Stimulated activated CD4-positive, alpha-beta T cell treated with anti-CD3 and anti-CD28 coated beads, Interleukin-12 subunit alpha, Interleukin-12 subunit beta, amount 100 ng/mL, for 4 hours (primary cell): ENCODE measurements at places on chromosomes 7 and 10.

GRCh38 chr7:128790315-128791041 is 1.3 kb upstream of the CCDC136 start:
- DNase-seq = no peak

GRCh38 chr10:22986771-22987542 is 59.1 kb downstream of the ARMC3 start:
- no peak for DNase-seq

DNA sequence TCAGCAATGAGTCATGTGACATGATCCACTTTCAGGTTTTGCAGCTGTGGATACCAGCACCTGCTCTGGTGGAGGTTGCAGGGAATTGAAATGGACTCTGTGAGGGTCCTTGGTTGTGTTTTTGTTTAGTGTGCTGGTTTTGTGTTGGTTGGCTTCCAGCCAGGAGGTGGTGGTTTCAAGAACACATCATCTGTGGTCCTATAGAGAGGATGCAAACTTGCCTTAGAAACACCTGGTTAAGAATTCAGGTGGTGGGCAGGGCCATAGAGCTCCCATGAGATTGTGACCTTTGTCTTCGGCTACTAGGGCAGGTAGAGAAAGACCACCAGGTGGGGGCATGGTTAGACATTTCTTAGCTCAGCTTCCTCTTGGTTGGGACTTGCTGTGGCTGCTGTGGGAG is 59.2 kb upstream of the CYP2C9 start:
- DNase-seq = no peak

DNA sequence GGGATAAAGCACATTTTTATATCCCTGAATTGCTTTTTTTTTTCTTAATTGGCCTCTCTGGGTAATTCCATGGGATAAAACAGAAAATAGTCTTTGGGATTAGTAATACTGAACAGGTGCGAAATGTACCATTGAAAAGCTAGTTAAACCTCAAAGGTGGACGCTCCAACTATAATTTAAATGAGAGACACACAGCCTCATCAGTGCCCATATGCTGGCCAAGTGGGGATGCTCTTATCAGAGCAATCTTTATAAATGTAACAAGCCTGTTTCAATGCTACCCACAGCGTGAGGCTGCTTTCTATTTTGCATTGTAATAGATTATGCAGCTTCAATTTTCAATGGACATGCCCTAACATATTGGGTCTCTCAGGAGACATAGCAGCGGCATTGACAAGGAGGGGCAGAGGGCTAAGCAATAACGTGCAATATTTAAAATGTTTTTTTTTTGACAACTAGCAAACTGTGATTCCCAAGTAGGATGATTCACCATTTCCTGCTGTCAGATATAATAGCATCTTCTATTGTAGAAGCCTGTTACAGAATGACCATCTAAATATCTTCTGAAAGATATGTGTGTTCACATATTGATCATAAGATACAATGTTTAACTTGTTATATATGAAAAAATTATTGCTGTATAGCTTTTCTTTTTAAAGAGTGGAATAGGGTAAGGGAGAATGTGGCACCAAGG is 91.3 kb upstream of the BET1 start:
- DNase-seq = no peak

DNA sequence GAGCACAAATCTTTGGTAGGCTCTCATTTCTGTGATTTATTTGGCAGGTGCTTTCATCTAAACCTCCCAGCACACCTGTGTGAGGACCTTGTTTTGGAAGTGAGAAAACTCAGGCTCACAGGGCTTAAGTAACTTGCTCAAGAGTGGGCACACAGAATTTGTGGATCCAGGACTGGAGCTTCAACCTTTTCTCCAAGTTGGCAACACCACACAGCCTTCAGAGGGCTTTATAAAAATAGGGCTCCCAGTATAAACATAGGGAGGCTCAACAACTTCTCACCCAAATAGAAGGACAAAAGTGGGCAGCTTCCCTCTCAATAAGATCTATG is 182.2 kb upstream of the NEBL start:
- no peak for DNase-seq

- DNase-seq = no peak
These were observed 44.2 kb upstream of the GPR26 start for GRCh38 chr10:123621916-123622315.

DNA sequence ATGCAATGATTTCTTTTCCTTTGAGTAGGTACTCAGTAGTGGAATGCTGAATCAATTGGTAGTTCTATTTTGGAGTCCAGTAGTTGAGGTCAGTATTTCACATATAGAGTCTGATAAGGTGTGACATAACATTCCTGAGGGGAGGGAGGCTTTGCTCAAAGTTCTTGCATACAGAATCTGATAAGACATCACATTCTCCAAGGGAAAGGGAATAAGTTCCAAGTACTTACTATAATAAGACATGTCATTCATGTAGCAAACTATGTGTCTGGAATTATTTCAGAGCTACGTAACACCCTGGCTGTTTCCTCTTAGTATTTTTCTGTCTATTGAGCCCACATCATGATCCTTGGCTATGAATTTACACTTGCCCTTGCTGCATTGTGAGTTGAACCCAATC is 74.3 kb upstream of the POM121L12 start:
- DNase-seq = no peak

DNA sequence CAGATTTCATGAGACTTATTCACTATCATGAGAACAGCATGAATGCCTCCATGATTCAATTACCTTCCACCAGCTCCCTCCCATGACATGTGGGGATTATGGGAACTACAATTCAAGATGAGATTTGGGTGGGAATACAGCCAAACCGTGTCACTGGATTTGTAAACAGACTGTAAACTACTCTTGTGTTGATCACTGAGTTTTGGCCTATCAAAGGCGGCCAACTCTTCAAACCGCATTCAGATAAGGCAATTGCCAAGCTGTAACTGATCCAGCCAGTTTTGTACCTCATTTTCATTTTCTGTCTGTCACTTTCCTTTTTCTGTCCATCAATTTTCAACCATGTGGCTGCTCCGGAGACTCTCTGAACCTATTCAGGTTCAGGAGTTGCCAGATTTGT is 27.2 kb upstream of the PAPSS2 start:
- no peak for DNase-seq

GRCh38 chr10:82409671-82410070 is 534.7 kb downstream of the NRG3 start:
- DNase-seq = no peak

- DNase-seq = no peak
These were observed 163.8 kb downstream of the INHBA start for GRCh38 chr7:41538810-41539724.

DNA sequence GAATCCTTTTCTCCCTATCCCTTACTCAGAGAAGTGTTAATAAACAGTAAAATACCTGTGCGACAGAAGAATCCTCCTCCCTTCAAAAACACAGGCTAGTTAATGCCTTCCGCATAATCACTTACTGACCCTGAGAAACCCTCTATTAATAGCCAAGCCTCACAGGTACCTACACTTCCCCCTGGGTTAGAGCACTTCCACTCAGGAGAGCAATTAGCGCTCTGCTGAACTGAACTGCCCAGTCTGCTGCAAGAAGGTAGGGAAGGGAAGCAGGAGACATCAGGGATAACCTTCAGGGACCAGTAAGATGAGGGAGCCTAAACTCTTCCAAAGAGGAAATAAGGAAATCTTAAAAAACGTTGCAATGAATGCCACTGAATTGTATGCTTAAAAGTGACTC is 39.6 kb downstream of the KIAA1549 start:
- no peak for DNase-seq

- no peak for DNase-seq
These were observed 62.1 kb downstream of the MET start for GRCh38 chr7:116733924-116734580.

- no peak for DNase-seq
These were observed 96.9 kb downstream of the CD36 start for GRCh38 chr7:80735330-80735729.

DNA sequence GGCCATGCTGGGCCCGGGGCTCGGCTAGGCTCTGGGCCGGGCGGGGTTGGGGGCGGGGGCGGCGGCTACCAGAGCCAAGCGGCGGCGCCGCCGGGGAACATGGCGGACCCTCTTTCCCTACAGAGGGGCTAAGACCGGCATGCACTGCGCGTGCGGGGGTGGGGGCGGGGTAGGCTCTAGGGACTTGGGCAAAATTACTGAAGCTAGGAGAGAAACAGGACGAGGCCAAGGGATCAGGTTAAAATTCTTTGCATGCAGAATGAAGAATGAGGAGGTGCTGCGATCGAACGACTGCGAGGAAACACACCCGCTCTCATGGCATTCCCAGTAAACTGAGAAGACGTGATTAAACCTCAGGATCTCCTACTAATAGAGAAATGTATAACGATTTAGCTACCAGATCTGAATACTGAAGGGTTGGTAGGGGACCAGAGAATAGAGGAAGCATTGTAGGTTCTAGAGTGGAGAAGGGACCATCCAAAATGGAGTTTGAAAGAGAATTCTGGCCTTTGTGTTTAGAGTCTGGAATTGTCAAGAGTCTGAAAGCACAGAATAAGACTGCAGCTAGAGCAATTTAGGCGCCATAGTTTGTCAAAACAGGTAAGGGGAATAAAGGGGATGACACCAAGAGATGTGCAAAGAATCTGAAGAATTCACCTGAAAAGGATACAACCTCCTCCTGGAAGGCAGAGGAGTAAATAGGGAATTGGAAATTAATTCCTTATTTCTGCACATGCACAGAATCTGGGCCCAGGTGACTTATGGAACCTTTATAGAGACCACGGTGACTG is at the start of gene PPP3CB:
Gene PPP3CB (minus strand): TSS at position 141 of the 791 bp plus-strand sequence. CDS start 135 bp downstream, at position 6.
- peak; percentile 89 for DNase-seq

DNA sequence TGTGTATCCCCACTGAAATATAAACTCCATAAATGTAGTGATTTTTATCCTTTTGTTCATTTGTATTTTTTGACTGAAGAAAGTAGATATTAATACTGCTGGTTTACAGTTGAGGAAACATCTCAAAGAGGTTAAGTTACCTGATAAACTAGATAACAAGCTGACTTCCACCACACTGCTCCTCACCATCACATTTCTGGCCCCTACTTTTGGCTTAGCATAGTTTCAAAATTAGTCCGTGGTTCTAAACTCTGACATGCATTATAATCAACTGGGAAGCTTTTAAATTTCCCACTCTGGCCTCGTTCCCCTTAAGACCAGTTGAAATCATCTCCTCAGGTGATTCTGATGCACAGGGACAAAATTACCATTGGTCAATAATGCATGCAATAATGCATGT is 43.5 kb downstream of the ANKIB1 start:
- DNase-seq = no peak

DNA sequence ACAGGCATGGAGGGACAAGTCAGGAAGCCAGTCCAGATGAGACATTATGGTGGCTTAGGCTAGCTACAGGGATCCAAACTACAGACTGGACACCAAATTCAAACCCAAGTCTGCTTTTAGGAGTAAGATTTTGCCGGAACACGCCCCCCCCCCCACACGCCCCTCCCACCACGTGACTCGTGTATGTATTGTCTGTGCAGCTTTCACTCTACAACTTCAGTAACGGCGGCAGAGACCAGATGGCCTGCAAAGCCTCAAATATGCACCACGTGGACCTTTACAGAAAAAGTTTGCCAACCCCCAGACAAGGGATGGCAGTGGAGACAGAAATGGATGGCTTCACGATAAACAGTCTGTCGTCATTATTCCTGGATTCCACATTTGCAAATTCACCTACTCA is 14.5 kb downstream of the HIPK2 start:
- no peak for DNase-seq

- DNase-seq = no peak
These were observed 408.8 kb upstream of the FZD8 start for GRCh38 chr10:36050763-36051499.

DNA sequence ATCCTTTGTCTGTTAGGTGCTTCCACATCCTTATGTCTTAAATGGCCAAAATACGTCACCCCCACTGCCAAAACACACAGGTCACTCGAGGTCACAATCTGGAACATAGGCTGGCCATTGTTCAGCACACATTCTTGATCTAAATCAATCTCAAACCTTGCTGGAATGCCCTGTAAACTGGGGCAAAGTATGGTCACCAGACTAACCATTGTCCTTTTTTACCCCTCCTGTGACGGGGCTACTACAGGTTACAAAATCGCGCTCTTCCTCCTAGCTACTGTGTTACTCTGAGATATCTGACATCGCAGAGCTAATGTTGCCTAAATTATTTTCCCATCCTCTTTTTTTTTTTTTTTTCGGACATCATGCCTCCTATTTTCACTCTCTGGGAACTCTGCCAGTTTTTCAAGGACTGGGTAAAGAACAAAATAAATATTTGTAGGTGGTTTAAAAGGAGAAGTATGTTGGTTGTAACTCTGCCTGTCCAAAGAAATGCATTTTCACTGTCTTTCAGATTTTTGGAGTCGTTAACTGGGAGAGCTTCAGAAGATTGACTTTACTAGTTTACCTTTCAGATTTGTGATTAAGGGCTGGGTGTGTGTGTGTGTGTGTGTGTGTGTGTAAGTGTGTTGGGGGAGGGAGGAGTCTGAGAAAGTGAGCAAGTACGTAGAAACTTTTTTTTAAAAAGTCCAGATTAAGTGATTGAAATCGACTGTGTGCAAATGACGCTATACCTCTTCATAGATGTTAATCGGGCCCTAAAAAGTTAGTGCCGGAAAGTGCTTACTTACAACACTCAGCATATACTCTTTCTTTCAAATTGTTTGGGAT is 942 bp upstream of the KIAA1217 start:
- no peak for DNase-seq

DNA sequence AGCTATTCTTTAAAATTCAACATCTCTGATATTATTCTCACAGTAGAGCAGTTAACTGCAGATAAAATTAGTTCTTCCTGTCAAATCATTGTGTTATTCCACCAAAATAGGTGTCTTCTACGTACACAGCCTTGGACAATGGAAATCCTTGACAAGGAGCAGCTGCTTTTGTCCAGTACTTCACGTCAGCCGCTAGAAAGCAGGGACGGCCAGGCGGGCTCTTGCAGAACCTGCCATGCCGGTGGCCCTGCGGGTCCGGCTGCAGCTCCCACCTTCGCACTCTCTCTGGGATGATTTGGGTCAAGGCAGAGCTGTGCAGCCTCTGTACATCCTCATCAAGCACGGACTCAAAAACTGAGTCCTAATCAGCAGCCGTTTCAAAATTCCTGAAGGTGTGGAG is 2.2 kb upstream of the FOXI2 start:
- DNase-seq = no peak

DNA sequence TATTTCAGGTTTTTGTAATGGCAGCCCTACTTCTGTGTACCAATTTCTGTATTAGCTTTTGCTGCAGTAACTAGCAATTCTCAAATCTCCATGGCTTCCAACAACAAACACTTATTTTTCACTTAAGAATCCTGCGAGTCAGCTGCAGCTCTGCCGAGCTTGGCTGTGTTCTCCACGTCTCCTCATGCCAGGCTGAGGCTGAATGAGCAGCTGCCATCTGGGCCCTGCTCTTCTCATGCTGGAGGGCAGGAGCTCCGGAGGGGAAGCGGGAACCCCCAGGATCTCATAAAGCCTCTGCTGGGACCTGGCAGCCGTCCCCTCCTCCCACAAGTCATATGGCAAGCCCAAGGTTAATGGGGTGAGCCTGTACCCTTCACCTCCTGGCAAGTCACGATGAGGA is 591.1 kb downstream of the SDK1 start:
- DNase-seq = no peak

DNA sequence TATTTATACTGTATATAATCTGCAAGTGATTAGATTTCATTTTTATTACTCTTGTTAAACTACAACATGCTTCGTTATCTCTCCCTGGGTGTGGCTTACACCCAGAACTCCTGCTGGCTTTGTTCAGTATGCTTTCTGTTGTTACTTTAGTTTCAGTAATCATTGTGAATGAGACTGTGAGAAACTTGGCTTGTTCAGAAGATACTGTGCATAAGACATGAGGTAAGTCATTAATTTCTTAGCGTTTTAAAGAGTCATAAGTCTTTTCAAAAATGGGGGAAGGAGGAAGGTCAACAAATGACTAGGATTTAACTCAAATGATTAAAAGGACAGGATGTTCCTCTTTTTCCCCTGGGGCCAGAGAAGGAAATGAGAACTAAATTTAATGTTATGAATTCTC is 11.6 kb upstream of the ADD3 start:
- DNase-seq = no peak
